CD4-positive, alpha-beta T cell treated with Interleukin-15 for 1 hour (primary cell): ENCODE measurements at places on chromosomes 7 and 10.

DNA sequence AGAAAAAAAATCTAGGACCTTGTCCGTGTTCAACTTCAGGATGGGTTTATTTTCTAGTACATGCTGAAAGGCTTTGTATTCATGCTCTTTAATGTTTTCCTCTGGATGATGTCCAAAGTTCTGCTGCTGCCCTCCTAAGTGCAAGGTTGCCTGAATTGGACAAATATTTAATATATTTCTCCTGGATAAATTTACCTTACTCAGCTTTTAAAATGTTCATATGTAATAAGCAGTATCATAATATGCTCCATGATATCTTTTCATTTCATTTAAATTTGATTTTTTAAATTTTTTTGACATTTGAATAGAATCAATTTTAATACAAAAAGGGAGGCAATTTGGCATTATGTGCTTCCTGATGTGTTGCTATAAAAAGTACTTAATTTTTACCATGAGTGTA, 95.9 kb upstream of the SLC25A13 start:
- no peak for DNase-seq

DNA sequence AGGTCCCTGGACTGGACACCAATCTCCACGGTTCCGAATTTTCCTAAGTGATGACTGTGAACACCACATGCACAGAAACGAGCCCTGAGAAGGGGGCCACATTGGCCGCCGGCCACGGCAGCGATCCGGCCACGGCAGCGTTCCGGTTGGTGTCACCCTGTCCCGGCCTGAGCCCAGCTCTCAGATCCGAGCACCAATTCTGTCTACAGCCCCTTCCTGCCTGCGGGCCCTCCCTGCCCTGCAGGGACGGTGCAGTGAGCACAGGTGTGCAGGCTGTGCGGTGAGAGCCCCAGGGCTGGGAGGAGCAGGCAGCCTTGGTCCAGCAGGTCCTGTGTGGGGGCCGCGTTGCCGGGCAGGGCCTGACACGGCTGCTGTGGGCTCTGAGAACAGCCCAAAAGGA, 29.7 kb upstream of the GPR146 start:
- DNase-seq, result no peak

GRCh38 chr7:111650456-111650999, 88.2 kb upstream of the IMMP2L start:
- no peak for DNase-seq

GRCh38 chr7:116614499-116615262, 57.3 kb upstream of the MET start:
- DNase-seq, result no peak
